Activated naive CD4-positive, alpha-beta T cell (primary cell): ENCODE measurements at places on chromosomes 2 and 18.

DNA sequence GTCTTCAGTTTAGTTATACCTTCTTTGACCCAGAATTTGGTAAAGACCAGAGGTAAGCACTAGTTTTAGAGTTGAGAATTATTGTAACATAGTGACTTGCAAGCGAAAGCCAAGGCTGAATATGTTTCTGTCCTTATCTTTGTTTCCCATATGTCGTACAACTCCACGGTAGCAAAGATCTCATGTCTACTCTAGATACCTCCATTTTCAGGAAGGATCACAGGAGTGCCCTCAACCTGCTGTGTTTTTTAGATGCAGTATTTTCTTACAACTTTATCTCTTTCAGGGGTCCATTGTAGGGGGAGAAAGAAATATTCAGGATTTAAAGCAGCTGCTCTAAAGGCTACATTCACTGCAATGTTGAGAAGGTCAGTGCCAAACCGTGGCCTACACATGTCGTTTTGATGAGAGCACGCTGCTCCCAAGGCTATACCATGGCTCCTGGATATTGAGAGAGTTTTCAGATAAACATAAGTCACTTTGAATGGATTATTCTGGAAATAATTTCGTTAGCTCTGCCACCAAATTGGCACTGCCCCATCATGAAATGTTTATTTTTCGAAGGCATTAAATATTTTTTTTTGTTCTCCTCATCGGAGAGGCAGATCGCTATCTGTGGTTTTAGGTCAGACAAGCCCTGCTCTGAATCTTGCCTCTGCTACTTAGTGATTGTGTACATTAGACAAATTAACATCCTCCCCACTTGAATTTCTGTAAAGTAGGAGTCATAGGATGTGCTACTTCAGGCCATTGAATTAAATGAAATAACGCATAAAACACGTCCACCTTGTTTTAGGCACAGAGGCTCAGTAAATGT, 2.1 kb downstream of the RHBDD1 start:
- DNase-seq: no peak

GRCh38 chr2:182020286-182021070, 34.8 kb downstream of the PPP1R1C start:
- no peak for DNase-seq

DNA sequence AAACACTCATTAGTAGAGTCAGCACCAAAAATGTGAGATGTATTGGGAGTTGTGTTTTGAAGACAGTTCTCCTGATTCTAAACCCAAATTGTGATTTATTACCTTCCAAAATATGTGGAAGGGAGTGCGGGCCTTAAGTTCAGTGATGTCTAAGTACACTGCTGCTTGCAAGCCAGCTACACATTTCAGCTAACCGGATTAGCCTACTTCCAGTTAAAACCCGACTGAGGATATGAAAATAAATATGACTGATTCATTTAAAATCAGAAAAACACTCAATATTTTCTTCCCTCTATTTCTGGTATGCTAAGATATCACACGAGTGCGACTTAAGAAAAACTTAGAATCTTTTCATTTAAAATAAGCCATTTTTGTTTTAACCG, 907 bp downstream of the FHL2 start:
- no peak for DNase-seq

GRCh38 chr2:163675388-163675787, 60.4 kb downstream of the FIGN start:
- no peak for DNase-seq

DNA sequence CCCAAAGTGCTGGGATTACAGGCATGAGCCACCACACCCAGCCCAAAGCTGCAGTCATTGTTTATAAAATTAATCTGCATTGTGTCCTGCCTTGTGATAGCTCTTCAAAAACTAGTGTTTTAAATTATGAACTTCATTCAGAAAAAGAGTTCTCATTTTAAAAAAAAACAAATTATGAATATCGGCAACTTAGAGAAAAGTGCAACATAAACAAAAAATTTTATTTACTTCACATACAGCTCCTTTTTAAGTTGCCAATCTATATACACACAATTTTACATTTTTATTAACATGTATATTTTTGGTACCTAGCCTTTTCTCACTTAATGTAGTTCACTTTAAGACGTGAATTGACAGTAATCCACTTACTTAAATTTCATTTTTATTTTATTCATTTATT, 46.9 kb downstream of the GEMIN6 start:
- no peak for DNase-seq

GRCh38 chr2:62231541-62231940, 35.6 kb downstream of the B3GNT2 start:
- DNase-seq: no peak

DNA sequence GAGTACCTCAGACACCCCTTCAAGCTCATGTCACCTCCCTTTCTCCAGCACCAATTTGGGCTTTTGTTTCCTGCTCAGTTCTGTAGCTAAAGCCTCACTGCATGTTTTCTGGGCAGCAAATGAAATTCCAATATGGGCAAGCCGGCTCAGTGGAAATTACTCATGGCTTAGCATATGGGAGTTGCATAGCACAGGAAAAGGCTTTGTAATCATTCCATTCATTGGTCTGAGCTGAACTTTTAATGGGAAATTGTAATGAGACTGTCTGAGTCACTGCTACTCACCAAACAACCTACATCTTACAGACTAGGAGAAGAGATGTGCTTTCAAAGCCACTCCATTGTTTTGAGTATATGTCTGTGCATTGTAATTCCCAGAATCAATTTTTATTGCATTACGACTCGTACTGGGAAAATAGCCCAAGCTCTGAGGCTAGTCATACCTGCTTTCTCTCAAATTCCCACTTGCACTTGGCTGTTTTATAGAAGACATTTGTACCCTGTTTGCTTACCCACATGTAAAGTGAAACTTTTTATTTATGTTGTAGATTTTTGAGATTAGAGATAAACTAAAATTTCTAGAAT, 139.5 kb upstream of the LRATD1 start:
- no peak for DNase-seq

GRCh38 chr2:98608962-98609604, 694 bp downstream of the UNC50 start:
- no peak for DNase-seq

DNA sequence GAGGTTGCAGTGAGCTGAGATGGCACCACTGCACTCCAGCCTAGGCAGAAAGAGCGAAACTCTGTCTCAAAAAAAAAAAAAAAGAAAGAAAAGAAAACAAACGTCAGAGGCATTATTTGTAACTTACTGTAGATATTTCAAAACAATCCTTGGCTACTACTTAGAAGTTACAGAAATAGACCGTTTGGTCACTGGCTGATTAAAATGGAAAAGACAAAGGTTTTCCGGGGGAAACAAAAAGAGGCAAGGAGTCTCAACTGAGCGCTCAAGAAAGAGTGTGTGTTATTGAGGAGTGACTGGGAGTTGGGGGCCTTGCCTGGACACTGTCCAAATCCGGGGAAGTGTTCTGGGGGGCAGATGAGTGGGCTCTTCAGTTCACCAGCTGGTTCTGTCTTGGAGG, 47.6 kb downstream of the TEX44 start:
- DNase-seq: no peak

DNA sequence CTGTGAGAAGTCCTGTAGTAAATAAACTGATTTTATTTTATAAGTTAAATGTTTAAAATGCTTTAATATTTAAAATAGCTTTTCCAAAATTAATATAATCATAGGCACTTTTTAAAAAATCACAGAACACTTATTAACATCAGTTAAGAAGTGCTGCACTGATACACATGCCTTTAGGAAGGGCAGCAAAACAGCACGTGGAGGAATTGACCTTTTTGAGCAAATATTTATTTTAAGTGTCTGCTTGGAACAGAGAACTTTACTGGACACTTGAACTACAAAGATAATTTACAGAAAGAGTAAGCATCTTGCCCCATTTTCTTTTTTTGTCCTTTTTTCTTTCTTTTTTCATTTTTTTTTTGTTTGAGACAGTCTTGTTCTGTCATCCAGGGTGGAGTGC, 87.7 kb upstream of the NARS1 start:
- no peak for DNase-seq

GRCh38 chr2:162403884-162404283, 60.0 kb downstream of the GCA start:
- no peak for DNase-seq

DNA sequence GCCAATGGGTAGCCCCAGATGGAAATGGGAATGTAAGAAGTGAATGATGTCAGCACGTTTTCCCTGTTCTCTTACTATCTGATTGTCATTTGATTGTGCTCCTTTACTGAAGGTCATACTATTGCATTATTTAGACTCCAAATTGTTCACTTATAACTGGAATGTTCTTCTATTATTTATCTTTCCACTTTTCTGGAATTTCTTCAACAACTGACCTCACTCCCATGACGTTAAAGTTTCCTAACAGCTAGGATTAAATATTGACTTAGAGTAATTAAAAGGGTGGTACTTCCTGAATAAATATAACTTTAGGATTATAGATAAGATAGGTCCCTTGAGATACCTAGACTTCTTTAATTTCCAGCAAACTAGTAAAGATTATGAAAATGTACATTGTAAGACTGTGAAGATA, 10.9 kb upstream of the GULP1 start:
- DNase-seq: no peak

GRCh38 chr2:159860581-159861310, 62.7 kb upstream of the CD302 start:
- no peak for DNase-seq

GRCh38 chr18:36752929-36753865, 75.6 kb downstream of the TPGS2 start:
- no peak for DNase-seq
